Posterior cingulate gyrus (tissue), 11 donors: ENCODE measurements at places on chromosomes 5 and 9.

DNA sequence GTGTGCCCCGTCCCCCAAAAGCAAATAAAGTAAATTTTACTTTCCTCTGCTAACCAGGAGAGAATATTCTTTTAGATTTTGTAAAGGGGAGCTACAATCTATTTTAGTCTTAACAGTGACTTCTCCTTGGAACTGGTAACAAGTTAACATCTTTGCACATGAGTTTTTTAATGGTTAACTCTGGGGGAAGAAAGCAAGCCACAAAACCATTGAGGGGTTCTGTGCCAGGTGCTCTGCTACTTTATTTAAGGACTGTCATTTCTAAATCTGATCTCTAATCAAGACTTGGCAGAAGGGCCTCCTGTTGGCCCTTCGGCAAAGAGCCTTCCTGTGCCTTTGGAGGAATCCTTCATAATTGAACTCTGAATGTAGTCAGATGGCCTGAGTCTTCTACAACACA, 153.4 kb downstream of the SLC12A2 start:
- no peak for DNase-seq

GRCh38 chr9:16867576-16868311, 2.7 kb downstream of the BNC2 start:
- no peak for DNase-seq

- no peak for DNase-seq
These were observed 273.2 kb upstream of the PANK3 start for GRCh38 chr5:168852329-168852728.

GRCh38 chr5:72036951-72037350, 70.3 kb upstream of the MAP1B start:
- DNase-seq: no peak

- DNase-seq: no peak
These were observed 162.9 kb downstream of the FAM170A start for GRCh38 chr5:119792161-119792799.

DNA sequence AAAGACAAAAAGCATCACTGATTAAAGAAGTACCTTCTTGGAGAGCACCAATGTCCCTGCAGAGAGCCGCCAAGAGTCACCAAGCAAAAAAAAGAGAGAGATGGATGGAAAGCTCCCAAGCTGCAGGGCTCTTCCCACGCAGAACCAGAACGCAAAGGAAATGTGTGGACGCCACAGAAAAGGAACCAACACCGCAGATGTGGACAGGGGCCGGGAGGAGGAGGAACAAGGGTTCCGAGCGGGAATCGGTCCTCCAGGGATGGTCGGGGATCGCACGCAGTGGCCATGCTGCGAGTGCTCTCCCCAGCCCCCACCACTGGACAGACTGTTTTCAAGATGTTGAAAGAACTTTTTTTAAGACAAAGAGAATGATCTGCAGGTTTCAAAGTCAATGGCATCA, 40.2 kb upstream of the ZNF354A start:
- DNase-seq: no peak

- no peak for DNase-seq
These were observed 490.2 kb downstream of the TLE4 start for GRCh38 chr9:80061940-80062339.

GRCh38 chr9:6054280-6055099, 39.1 kb upstream of the RANBP6 start:
- no peak for DNase-seq

DNA sequence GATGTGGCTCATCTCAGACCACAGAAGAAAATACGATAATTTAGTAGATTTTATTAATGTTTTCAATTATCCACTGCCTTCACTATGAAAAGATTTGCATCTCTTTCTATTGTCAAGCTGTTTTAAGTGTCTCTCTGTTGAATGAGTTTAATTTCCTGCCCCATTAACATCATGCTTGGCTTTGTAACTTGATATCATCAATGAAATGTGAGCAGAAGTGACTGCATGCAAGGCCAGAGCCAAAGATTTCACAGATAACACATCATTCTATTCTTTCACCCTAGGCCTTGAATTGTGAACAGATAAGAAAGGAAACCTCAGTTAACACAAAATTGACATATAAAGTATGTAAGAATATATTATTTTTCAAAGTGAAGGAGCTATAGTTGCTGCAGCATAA, 986.4 kb upstream of the CDH18 start:
- no peak for DNase-seq

- peak; percentile 24 for DNase-seq
These were observed 8.4 kb upstream of the SETD9 start for GRCh38 chr5:56900858-56901578.

DNA sequence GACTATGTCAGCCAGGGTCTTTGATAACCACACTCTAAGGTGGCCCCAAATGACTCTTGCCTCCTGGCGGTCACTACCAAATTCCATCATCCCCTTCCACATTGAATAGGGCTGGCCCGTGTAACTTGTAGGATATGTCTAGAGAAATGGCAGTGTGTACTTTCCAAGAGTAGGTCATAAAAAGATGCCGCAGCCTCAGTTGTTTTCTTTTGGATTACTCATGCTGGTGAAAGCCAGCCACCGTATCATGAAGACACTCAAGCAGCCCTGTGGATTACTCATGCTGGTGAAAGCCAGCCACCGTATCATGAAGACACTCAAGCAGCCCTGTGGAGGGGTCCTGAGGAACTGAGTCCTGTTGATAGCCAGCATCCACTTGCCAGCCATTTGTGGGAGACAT, 172.0 kb upstream of the TBC1D2 start:
- no peak for DNase-seq

DNA sequence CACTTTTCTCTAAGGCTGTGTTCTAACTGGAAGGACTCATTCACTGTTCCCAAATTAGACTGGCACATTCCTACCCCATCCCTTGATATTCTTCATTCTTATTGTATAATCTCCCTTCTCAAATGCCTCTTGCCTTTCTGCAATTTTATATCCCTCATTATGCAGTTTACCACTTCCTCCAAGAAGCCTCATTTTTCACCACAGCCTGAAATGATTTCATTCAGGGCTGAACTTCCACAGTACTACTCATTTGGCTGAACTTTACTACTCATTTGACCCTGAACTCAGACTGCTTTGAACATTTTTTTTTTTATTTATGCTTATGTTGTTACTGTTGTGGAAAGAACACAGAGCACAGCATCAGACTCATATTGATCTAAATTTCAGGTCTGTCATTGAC, 32.7 kb downstream of the GRIA1 start:
- no peak for DNase-seq

DNA sequence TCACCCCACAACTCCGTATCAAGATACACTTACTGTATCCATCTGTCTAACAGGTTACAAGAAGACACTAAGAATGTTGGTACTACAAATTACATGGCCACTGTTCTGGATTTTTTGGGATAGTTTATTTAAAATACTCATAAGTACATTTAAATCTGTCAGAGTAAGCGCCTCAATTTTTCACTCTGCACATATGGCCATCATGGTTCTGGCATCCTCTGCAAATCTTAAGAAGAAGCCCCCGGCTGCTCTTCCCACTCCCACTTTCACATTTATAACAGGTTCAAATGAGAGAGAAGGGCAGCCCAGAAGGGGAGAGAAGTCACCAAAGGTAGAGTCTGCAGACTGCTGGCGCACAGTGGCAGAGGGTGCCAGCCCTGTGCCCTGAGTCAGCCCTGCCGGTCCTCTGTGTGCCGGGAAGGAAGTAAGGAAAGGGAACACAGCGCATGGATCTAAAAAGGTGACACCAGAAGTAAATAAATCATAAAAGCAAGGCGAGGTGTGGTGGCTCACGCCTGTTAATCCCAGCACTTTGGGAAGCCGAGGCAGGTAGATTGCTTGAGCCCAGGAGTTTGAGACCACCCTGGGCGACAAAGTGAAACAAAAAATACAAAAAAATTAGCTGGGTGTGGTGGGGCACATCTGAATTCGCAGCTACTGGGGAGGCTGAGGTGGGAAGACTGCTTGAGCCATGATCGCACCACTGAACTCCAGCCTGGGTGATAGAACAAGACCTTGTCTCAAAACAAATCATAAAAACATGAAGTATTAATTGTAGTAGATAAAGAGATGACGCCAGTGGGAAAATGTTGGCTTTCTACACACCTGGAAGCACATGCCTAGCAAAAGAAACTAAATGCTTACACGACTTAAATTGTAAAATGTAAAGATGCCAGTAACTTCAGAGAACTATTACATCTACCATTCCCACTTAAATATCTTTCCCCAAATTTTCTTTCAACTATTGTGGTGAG, 30.0 kb downstream of the RNF130 start:
- DNase-seq: no peak

- no peak for DNase-seq
These were observed 141.0 kb downstream of the OLFM1 start for GRCh38 chr9:135228345-135228982.
